ENCODE measurements at places on chromosomes 16 and 17.

DNA sequence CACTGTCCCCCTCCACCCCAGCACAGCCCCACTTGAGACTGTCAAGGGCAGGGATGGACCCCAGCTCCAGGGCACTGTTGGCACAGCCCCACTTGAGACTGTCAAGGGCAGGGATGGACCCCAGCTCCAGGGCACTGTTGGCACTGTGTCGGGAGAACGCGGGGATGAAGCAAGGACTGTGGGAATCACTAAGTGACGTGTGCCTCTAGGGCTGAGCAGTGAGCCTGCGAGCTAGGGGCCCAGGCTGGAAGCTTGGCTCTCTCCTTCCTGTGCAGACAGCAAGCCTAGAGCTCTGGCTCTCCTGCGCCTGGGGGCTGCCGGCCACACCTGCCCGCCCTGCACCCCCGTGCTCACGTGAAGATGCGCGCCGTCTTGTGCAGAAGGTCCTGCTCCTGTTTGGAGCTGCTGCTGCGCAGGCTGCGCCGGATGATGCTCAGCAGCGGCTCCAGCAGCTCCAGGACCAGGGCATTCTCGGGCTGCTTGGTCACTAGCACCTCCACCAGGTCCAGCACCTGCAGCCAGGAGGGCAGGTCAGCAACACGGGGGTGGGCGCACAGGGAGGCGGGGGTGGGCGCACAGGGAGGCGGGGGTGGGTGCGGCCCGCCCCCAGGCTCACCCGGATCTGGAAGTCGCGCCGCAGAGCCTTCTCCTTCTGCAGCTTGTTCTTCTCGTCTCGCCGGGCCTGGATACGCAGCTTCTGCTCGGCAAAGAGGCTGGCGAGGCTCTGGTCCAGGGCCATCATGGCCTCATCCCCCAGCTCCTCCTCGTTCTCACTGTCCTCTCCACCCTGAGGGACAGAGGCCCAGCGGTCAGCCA is 10.8 kb downstream of the MYBBP1A start:
- no peak for DNase-seq

DNA sequence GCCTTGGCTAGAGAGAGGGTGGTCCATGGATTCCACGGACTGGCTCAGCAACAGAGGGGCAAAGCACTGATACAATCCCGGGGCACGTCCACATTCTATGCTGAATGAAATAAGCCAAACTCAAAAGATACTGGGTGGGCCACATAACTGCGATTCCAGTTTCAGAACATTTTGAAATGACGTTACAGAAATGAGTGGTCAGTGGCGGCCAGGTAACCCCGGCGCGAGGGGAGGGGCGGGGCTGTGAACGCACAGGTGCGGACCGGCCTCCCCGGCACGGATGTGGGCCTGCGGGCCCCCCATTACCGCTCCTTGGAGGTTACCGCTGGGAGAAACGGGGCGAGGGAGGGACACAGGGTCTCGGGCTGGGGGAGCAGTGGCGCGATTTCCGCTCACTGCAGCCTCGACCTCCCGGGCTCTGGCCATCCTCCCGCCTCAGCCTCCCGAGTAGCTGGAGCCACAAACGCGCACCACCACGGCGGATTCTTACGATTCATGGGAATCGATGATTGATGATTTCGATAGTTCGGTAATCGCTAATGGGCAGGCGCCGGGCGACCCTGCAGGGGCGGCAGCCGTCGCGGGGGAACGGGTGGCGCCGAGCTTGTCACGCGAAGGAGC is 559 bp downstream of the MVD start:
- no peak for DNase-seq

DNA sequence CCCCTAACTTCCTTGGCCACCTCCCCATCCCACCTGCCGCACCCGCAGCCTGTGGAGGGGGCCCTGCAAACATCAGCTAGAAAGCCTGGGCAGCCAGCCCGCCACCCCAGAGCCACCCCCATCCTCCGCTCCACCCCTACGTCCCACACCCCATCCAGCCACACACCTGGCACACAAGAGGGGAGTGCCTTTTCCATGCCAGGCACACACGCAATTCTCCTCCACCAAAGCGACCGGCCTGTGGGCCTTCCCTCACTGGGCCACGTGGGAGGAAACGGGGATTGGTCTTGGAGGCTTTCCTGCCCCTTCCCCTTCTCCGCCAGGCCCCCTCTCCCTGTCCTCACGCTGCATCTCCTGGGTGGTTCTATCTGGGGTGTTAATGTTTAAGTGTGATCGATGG is 48.7 kb upstream of the TNRC6C start:
- DNase-seq = no peak

- DNase-seq = no peak
These were observed 3.5 kb downstream of the GDE1 start for GRCh38 chr16:19518388-19518787.

DNA sequence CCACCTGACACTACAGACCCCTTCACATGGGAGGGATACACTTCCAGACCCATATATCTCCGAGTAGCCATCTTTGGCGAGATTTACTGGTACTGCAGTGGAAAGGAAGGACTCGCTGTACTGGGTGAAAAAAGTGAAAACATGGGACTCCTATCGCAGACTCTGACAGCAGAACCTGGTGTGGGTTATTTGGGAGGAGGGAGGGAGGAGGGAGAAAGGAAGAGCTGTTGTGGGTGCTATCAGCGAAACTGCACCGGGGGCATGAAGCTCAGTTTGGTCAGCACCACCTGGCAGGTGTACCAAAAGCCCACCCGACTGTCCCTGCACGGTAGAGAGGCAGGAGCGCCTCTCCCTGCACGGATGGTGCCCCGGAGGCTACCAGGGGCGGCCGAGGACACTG is 5.0 kb downstream of the HBQ1 start:
- no peak for DNase-seq

- no peak for DNase-seq
These were observed 9.5 kb upstream of the USP10 start for GRCh38 chr16:84690088-84690819.

GRCh38 chr17:50541402-50541715 is 5.6 kb upstream of the SPATA20 start:
- DNase-seq = no peak

DNA sequence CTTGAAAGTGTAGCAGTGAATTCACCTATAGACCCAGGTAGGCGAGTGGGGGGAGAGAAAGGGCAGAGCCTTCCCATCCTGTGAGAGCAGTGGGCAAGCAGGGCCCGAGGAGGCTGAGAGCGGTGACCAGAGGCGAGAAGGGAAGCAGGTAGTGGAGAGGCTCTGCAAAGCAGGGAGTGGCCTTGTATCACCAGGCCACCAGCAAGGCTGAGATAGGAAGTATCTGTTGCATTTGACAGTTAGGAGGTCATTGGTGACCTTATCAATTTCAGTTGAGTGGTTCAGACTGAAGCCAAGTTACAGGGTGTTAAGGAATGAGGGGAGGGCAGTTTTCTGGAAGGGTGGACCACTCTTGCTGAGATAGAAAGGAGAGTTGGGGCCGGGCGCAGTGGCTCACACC is 10.7 kb upstream of the HSD3B7 start:
- DNase-seq = no peak

DNA sequence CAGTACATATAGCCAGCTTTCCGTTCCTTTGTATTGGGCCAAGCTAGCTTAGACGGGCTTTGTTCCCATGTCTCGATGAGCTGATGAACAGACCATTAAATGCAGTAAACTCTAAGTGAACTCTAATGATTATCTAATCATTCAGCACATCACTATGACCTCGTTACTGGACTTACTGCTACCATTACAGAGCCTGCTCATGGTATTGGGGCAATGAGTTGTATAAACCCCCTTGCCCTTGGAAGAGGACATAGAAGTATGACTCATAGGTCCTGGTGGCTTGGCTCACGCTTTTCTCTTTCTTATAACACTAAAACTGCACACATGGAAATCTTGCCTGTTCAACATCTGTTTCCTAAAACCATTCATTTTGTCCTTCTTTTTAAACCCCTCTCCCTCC is 93.6 kb upstream of the DYNLRB2 start:
- DNase-seq = no peak

DNA sequence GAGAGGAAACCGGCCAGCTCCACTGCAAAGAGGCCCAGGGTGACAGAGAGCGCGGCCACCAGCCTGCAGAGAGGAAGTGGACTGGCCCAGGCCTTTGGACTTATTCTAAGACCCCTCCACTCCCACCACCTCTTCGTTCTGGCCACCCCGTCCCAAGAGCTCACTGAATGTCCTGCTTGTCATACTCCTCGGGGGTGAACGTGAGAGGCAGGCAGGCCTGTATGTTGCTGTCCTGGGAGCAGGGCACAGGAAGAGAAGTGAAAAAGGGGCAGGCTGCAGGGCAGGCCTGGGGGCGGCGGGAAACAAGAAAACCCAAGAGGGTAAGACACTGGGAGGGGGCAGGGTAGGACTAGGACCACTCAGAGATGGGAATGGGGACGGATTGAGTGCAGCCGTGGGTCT is 384 bp downstream of the TMEM107 start:
- no peak for DNase-seq

GRCh38 chr16:28321700-28322411 is 29.5 kb downstream of the SBK1 start:
- DNase-seq = no peak

DNA sequence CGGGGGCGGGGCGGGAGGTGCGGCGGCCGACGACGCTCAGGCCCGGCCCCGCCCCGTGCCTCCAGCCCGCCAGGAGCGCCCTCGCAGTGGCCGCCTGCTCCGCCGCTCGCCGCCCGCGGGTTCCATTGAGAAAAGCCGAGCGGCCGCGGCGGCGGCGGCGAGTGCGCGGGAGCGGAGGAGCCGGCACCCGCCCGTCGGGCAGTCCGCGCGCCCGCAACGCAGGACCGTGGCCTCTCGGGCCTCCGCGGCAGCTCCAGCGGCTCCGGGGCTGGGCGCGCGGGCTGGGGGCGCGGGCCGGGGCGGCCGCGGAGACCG is at the start of gene ZFPM1:
TSS of gene ZFPM1 (plus strand) at position 64 of the 315 bp plus-strand sequence. CDS start 359 bp downstream, outside the sequence.
- DNase-seq = no peak

DNA sequence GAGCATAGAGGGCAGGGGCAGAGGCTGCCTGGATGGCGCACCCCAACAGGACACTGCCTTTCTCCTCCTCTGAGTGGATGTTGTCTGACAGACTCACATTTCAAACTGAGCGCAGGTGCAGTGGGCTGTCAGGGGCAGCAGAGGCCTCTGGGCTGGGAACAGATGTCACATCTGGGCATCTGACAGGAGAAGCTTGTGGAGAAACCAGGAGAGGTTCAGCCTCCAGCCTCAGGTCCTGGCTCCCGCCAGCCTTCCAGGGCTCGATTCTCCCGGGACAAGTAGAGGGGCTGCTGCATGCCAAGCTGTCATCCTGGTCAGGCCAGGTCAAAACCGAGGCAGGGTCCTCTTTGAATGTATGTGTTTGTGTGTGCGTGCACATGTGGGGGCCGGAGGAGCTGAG is 67.7 kb upstream of the SDK2 start:
- no peak for DNase-seq

DNA sequence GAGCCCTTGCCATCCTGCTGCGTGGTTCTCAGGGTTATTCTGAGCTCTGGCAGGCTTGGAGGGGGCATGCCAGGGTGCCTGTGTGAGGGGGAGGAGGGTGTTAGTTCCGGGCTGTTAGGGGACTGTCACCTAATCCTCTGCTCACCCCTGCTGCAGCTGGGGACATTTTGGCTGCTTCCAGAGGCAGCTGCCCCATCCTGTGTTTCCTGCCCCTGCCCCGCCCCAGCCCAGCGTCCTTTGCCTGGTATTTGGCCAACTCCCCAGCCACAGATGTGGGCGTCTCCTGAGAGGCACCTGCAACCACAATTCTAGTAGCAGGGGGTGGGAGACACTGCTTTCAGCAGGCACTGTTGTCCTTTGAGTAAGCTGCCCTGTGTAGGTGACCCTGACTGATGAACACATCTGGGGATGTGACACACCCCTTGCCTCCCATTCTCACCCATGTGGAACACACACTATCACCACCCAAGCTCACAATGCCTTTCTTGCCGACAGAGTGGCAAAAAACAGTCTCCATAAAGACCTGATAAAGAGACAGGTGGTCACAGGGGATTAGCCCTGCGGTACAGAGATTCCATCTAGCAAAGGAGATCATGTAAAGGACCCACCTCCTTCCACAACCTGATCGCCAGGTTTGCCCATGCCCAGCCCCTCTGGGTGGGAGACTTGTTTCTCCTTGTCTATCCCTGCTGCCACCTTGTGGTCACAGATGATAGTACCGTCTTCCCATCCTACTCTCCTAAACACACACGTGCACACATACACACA is at the start of gene CHRNE:
TSS of gene CHRNE (minus strand) at position 48 of the 768 bp plus-strand sequence. CDS start at position 13, 35 bp downstream.
- no peak for DNase-seq

DNA sequence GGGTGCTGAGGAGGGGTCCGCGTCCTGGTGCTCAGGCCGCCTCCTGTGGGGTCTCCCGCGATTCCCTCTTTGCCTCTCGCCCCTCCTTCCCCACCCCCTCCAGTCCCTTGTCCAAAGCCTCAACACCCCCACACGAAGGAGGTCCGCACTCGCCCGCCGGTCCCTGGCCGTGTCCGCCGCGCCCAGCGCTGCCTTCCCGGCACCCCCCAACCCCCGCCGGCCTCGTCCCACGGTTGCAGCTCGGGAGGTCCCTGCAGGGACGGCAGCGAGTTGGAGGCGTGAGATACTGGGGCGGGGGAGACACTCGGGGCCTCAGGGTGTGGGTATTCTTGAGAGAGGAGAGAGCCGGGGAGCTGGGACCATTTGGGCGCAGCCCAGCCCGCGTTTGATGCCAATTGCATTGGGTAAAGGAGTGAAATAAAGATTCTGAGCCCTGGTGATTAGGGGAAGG is 468 bp downstream of the FLYWCH2 start:
- no peak for DNase-seq

GRCh38 chr17:60361889-60362288 is 30.0 kb downstream of the USP32 start:
- DNase-seq = no peak

DNA sequence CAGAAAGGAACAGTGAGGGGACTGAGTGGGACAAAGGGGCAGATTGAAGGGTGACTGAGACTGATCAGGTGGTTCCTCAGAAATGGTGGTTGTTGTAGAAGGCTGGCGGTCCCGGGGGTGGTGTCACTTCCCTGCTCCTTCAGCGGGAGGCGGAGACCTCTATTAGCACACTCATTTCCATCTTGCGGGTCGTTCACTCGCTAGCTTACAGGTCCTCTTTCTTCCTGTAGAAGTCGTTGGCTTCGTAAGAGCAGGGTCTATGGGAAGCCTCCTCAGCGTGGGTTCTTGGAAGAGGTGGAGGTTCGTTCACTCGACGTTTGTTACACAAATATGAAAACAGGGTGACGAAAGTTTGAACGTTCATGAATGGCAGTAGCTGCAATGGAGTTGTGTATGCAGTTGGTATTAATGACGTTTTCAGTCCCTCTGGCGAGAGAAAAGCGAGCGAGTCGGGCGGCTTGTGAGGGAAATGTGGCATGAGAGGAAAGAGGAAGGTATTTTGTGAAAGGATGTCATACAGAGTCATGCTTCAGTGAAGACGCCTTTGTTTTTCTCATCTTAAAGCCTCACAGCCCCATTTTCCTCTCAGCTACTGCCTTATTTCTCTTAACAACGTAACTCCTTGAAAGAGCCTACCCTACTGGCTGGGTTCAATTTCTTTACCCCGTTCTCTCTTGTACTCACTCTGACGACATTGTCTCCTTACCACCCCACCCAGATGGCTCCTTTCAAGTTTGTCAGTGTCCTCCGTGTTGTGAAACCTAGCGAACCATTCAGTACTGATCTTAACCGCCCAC is 667 bp downstream of the EFCAB13 start:
- peak; percentile 64 for DNase-seq

DNA sequence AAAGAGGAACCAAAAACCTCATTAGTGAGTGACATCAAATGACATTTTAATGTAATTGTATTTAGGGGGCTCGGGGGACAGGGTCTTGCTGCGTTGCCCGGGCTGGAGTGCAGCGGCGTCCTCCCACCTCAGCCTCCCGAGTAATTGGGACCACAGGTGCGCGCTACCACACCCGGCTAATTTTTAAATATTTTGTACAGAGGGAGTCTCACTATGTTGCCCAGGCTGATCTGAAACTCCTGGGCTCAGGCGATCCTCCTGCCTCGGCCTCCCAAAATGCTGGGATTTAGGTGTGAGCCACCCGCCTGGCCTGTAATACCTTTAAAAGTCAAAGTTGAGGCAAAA is 581 bp downstream of the SNRNP25 start:
- DNase-seq = no peak

Measured in NCI-H1436 treated with DMSO at 0.1 percent for 48 hours (cell line).